Ammon's horn (tissue), 1 donor: ENCODE measurements at places on chromosomes 4 and X.

DNA sequence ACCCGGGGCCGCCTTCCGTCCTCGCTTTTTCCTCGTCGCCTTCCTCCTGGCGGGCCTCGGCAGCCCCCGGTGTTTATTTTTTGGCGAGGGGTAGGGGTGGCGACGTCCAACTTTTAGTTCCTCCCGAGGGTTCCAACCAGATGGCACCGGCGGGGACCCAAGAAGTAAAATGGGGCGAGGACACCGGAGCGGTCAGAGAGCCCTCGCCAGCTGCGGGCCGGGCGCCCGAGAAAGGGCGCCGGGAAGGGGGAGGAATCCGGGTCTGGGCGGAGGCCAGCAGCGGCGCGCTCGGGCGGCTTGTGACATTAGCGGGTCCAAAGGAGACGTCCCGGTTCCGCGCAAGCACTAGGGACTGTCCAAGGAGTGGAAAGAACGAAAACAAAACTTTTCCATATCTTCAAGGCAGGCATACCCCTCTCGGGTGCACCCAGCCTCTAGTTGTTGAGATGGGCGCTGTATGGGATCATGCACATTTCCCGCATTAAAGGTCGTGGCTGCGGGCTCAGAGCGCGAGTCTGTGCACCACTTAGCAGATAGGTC, 691 bp upstream of the USP46 start:
- peak; percentile 59 for DNase-seq

DNA sequence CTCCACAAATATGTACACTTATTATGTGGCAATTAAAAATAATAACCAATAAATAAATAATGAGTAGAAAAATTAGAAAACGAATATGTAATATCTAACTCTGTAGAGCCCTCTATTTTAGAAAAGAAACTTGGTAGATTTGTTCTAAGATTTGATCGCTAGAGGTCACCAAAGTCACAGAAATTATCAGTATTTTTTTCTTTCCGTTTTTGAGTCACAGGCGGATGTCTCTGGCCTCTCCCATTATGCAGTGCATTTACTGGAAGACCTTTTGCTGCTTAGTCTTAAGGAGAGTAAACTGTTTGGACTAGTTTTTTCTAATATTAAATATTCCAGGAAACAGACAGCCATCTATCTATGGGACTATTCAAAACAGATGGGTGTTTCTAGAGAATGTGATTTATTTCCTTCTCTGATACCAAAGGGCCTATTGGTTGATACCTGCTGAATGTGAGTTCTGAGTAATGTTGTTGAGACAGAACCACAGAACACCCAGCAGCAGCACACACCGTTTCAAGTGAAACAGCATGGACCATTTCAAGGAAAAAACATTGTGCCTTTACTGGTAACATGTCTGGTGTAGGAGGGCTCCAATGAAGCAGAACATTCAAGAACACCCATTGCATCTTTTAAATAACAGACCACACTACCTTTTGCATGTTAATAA, 34.0 kb upstream of the GYPA start:
- peak; percentile 60 for DNase-seq

DNA sequence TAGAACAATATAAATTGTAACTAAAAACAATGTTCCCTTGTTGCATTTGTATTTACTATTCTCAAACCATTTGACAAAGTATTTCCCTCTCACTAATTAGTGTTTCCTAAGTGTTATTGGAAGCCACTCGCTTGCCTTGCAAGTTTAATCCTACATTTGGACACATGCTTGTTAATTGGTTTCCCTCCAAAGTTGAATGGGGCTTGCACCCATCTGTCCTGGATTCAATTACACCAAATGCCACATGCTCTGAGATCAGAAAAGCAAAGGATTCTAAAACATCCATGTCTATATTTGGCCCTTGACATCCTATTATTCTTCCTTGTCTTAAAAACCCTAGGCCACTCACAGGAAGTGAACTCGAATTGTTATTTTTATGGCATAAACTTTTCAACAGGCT, 146.6 kb downstream of the AMELX start:
- no peak for DNase-seq

- no peak for DNase-seq
Measured at GRCh38 chrX:27276751-27277150, 186.4 kb downstream of the PPP4R3C start.

- peak; percentile 46 for DNase-seq
Measured at GRCh38 chr4:5460106-5460801, 248.1 kb downstream of the EVC2 start.

GRCh38 chr4:187176261-187176910, 452.7 kb upstream of the FAT1 start:
- DNase-seq, result no peak

DNA sequence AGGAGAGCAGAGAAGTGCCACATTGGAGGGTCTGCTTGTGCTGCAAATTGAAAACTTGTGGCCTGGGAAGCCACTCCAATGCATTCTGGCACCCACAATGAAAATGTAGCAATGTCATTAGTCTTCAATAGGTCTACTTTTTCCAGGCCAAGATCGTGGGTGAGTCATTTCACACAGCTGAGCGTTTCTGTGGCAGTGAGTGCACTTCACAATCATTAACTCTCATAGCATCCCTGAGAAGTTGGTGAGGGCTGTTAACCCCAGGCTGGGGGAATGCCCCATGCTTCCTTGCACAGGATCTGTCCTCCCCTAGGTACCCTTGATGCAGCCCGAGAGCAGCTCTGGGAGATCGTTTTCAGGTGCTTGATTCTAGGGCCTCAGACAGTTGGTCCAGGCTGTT, 196.8 kb upstream of the ATP6AP2 start:
- DNase-seq, result no peak

DNA sequence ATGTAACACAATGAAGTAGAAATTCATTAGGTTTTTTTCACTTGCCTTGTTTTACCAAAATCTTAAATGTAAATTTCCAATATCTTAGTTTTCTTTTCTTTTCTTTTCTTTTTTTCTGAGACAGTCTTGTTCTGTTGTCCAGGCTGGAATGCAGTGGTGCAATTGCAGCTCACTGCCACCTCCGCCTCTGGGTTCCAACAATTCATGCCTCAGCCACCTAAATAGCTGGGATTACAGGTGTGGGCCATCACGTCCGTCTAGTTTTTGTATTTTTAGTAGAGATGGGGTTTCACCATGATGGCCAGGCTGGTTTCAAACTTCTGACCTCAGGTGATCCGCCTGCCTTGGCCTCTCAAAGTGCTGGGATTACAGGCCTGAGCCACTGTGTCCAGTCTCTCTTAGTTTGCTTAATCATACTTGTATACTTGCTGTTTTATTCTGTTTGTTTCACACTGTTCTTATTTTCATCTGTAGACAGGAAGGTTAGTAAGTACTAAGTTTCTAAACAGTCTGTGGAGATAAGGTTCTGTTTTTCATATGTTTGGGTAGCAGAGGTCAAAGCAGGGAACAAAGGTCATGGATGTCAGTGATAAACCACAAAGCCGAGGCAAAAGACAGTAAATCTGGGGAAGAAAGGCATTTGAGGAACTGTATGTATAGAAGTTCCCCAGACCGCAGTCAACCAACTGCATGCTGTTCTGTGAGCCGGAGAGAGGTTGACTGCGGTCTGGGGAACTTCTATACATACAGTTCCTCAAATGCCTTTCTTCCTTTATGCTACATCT, 129.1 kb downstream of the CBR4 start:
- DNase-seq, result peak; percentile 30

DNA sequence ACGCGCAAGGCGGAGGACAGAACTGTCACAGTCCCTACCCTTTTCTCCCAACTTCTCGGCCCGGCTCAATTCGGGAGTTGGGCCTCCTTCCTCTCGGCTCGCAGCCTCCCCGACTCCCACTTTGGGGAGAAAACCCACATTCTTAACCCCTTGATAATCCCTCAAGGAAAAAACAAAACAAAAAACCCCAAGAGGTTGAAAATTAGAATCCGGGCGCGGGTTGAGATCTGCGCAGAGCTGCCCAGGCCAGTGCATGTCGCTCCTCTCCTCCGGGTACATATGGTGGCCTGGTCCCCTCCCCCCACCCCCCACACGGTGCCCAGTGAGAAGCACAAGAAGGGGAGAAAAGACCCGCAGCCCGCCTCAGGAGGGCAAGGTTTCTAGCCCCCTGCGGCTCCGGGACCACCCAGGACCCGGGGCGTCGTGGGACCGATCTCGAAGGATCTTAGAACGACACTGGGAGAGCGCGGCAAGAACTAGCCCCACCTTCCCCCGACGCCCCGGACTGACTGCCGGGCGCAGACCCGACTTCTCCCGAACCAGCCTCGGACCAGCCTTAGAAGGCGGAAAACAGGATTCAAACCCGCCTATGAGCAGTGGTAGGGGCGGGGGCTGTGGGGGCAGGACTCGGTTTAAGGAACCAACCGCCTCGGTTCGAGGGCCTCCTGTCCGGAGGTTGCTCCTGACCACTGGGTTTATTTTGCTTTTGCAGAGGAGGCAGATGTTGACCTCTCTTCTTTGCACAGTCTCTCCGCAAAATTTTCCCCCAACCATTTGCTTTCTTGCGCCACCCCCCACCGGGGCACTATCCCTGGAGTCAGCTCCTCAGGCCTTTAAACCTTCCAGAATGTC, 2.5 kb upstream of the PDGFRA start:
- no peak for DNase-seq

GRCh38 chr4:59553721-59554091, 1646.4 kb upstream of the ADGRL3 start:
- no peak for DNase-seq

DNA sequence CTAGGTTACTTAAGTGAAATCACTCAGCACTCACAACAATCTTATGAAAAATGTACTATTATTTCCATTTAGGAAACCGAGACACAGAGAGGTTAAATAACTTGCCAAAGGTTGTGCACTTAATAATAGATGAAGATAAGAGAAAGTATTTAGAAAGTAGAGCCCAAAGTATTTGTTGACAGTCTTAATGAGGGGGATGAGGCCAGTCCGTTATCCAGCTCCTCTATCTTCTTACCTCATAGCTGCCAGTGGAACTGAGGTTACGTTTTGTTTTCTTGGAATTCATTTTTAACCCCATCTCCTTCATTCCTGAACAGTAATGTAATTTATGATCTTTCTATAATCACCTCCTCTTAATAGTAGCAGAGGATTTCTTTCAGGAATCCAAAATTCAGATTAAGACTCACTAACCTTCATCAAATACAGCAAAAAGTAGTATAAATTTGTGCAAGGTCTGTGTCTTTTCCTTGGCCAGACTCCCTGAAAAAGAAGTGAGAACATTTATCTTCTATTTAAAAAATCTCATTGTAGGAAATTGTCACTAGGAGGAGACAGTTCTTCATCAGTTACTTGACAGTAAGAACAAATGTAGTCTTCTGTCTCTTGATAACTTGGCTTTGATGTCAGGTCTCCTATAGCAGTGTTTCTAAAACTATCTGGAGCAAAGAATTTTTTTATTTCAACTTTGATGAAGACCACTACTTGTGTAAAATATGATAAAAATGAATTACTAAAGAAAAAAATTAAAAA, 35.5 kb downstream of the F8 start:
- no peak for DNase-seq

DNA sequence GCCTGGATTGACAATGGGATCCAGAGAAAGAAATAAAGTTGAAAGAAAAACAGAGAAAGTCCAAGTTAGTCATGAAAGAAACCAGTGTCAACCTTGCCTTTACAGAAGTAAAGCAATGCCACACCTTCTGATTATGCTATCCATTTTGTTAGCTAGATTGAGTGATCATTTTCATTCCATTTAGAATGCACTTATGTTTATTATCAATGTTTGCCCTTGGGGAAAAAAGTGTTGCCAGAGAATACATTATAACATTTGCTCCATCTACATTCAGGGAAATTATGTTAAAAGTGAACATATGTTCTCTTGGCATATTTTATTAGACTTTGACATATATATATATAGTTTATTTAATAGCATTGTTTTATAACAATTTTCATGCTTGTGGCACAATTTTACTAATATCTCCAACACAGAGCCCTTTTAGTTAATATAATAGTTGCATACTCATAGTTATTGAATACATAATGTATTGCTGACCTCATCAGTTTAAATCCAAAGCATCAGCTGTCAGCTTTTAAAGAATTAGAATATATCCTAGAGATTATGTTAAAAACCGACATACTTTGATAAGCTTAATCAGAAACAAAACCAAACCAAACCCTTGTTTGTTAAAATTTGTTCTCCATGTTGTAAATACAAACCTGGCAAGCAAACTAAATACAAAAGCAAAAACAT, 134.2 kb downstream of the SORBS2 start:
- DNase-seq, result no peak

DNA sequence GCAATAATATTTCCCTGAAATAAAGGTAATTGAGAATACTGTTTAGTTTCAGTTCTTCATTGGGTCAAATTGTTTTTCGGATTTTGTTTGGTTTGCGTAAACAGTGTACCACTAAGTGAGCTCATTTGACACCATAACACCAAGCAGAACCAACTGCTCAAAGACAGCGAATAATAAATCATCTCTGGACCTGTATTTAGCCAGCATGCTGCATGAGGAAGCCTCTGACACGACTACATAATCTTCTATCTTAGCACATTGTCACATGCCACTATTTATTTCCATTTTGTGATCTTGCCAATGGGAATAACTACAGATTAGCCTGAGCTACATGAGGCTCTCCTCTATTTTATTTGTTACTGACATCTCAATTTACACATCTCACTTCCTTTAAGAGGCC, 12.1 kb upstream of the PRKG2 start:
- no peak for DNase-seq

- DNase-seq, result peak; percentile 41
Measured at GRCh38 chrX:78104447-78105176, 564 bp downstream of the PGK1 start.

- no peak for DNase-seq
Measured at GRCh38 chr4:13527981-13528820, 16.1 kb downstream of the NKX3-2 start.

DNA sequence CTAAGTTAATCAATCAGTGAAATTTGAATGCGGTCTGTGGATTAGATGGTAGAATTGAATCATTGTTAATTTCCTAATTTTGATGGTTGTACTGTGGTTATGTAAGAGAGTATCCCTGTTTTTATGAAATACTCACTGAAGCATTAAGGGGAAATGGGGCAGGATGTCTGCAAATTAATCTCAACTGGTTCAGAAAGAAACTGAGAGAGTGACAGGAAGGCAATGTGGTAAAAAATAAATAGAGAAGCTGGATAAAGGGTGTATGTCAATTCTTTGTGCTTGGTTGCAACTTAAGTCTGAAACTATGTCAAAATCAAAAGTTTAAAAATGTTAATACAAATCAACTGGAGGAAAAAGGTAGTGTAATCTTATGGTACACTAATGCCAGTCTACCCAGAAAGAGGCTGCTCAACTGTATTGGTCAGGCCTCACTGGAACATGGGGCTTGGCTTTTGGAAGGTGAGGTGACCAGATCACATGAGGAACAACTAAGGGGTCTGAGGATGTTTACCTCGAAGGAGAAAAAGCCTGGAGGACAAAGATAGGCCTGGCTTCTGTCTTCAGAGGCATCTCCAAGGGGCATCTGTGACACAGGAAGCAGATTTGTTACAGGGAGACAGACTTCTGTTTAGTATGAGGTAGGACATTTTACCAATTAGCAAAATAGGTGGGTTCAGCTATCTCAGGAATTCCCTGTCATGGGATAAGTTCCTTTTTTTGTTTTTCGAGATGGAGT, 83.1 kb downstream of the DLG3 start:
- DNase-seq, result no peak
